ENCODE measurements at places on chromosomes 2 and 18.

GRCh38 chr18:40810372-40810771, 1144.7 kb upstream of the PIK3C3 start:
- DNase-seq = no peak

- no peak for DNase-seq
Measured at GRCh38 chr2:95530734-95531133, 46.2 kb upstream of the TRIM43B start.

DNA sequence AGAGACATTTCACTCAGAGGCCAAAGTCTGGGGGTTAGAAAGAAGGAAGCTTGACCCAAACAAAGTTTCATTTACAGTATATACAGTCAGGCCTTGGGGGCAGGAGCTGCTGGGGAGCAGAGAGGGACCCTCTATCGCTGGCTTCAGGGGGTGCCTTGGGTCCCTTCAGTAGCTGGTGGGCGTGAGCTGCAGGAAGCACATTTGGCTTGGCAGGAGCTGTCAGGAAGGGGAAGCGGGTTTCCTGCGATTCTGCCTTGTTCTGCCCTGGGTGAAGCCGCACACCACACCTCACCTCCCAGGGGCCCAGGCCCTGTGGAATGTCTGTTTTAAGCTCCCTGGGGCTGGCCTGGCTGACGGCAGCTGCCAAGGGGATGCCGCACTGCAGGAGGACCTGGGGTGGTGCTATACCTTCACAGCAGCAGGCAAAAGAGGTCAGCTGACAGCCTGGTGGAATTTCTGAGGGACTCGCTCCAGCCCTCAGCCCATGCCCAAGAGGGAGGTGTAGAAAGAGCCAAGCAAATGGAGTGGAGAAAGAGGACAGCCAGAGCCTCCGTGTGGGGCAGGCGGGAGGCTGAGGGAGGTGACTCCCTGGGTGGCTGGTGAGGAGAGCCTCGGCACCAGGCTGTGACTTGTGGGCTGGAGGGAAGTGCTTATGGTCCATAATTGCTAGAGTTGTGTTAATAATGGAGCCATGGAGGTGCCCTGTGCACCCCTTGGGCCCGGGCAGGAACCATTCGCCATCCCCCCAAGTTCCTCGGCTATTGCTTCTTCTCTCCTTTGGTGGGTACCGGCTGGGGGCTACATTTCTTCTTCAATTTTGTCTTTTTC, 43.9 kb downstream of the PSD4 start:
- DNase-seq = no peak

DNA sequence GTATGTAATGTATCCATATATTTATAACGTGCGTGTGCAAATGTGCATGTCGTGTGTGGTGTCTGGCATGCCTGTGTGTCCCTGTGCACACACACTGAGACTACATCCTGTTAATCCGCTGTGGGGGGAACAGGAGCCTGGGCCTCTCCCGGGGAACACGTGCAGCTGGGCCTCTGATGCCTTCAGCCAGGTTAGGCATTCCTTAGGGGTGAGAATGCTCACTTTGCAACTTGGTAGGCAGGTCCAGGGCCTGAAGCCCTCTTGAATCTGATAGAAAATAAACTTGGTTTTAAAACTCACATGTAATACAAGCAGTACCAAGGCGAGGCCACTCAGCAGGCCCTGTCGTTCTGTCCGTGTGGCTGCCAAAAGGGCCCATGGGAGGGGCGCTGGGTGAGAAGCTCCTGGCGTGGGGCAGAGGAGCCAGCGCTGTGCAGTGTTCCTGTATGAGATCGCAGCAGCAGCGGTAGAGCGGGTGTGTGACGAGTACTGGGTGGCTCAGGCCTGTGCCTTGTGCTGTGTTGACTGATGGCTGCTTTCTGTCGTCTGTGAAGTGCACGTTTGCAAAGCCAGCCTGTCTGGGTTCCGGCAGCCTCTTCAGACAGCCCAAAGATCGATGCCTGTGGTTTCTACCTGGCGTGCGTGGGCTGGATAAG, 16.2 kb downstream of the SALL3 start:
- no peak for DNase-seq

DNA sequence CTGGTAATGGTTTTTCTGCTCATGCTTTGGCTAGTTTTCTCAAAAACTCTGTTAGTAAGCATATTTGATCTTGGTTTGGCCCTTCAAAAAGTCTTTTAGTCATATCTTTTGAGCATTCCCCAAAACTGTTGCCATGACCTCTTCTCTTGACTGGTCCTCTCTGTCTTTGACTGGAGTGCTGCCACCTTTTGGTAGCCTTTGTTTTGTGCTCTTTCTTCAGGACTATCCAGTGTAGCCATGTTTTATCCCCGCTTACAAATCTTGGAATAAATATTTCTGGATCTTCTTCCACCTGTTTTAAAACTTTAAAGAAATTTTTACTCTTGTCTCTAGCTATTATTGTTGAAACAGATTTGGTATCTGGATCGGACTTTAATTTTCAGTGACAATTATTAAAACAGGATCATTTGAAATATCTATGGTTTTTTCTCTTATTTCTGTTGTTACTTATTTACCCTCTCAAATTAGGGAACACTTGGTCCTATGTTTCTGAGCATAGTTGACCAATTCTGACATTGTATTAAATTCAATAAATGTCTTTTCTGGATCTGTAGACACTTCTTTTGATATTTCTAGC, 965 bp upstream of the ELOA2 start:
- peak; percentile 45 for DNase-seq

DNA sequence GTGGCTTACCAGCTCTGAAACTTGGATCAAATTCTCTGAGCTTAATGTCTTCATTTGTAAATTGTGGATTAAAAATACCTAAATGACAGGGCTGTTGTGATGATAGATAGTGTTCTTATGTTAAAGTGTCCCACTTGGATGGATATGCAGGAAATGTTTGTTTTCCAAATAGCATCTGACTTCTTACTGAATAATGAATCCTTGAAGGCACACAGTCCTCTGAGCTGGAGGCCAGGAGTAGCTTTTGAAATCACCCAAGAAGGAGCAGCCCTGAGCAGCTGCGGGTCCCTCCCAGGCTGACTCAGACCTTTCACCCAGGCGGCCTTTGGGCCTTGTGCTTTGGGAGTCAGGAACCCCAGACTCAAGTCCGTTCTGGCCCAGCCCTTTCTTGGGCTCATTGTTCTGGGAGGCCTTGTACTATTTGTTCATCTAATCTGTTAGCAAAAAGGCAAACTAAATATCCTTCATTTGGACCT, 173.0 kb upstream of the GATA6 start:
- no peak for DNase-seq

GRCh38 chr2:64234785-64235184, 90.6 kb upstream of the PELI1 start:
- no peak for DNase-seq

DNA sequence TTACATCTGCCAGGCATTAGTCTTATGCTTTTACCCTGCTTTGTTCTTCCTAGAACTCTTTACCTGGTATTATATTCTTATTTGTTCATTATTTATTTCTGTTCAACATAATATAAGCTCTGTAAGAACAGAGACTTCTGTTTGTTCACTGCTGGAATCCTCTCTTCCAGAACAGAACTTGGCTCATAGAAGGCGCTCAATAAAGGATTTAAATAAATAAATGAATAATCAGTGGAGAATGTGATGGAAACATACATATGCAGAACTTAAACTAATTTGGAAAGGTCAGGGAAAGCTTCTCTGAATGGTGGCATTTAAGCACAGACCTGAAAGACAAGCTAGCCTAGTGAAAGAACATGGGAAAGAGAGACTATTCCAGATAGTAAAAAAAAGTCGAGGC, 24.3 kb downstream of the NCKAP1 start:
- DNase-seq = no peak

- DNase-seq = no peak
Measured at GRCh38 chr2:16568998-16569784, 96.4 kb downstream of the CYRIA start.

- DNase-seq = no peak
Measured at GRCh38 chr18:75071484-75071785, 137.5 kb downstream of the PTGR3 start.

GRCh38 chr2:143524119-143524553, 394.9 kb downstream of the ARHGAP15 start:
- DNase-seq = no peak

- no peak for DNase-seq
Measured at GRCh38 chr2:112050316-112050715, 4.8 kb upstream of the TMEM87B start.

DNA sequence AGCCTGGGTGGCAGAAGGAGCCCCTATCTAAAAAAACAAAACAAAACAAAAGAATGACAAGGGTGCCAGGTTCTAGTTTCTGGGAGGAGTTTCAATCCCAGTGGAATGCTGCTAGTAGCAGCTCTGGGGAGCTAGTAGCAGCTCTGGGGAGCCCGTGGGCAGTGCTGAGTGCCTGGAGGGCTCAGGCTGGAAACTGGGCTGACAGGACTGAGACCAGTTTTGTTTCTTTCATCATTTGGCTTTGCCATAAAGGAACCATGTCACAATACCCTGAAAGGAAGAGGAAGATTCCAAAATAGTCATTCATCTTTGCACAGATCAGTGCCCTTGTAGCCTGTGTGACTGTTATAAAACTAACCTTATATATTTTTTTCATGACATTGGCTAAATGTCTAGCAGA, 10.6 kb downstream of the MFSD6 start:
- DNase-seq = no peak

GRCh38 chr2:201730651-201731285, 32.3 kb upstream of the MPP4 start:
- no peak for DNase-seq

GRCh38 chr2:3667151-3667631, 9.2 kb downstream of the ALLC start:
- DNase-seq = no peak

DNA sequence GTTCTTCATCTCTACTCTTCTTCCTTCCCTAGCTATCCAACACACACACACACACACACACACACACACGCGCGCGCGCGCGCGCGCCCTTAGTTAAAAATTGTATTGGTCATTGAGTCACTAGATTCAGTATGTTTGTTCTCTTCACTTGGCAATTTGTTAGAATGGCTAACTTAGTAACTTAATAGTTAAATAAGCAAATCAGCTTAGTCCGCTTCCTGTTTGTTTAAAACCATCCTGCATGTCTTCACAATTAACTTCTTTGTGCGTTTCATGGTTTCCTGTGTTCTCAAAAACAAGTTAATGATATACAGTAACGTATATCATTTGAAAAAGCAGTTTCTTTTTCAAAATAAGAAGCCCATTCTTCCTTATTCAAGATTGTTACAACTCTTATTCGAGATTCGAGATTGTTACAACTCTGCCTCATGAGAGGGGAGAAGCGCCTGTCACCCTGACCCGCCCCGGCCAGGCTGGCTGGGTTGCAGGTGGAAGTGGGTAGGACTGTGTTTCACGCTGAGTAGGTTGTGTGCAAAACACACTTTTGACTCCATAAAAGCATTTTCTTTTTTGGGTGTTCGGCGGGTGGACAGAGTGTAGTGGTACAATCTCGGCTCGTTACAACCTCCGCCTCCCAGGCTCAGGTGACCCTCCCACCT, 9.5 kb upstream of the CNNM3 start:
- DNase-seq = no peak

- DNase-seq = no peak
Measured at GRCh38 chr18:7688580-7688979, 121.5 kb downstream of the PTPRM start.

DNA sequence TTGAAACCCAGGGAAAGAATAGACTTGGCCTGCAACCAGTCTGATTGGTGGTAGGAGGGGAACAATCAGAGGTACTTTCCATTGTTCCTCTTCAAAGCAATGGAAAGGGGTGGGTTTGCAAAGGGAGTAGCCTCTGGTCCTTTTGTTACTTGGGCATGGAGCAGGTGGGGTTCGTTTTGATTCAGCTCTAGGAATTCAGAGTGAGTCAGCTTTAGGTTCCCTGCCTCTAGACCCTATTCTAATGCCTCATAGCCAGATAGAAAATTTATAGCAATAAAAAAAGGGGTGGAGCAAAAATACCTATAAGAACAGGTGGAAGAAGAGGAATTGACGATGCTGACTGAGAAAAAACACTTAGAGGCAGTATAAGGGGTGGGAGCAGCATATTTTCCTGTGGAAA, 636.4 kb downstream of the PLCL1 start:
- no peak for DNase-seq

DNA sequence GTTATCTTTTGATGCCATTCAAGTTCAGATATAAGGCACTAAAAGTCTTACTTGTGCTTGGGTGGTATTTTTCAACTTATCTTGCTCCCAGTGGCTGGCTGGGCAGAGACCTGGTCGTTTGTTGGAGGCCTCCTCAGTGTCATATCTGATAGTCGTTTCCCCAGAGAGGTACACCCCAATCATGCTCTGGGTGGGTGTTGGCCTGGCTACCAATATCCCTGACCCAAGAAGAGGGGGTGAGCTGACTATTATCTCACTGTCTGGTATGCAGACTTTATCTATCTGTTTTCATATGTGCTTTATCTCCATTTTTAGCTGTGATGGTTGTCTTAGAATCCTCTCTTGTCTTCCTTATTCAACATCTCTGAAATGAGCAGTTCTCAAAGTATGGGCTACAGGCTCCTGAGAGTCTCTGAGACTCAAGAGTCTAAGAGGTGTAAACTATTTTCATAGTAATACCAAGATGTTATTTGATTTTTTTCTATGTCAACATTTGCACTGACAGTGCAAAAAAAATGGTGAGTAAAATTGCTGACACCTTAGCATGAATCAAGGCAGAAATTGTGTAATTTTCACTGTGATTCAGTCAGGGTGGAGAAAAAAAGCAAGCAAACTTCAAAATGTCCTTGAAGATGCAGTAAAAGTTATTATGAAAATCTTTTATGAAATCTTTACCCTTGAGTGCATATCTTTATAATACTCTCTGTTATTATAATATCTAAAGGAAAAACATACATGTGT, 12.3 kb upstream of the PLEK start:
- DNase-seq = peak; percentile 33

- no peak for DNase-seq
Measured at GRCh38 chr2:43421194-43421593, 174.6 kb downstream of the THADA start.

DNA sequence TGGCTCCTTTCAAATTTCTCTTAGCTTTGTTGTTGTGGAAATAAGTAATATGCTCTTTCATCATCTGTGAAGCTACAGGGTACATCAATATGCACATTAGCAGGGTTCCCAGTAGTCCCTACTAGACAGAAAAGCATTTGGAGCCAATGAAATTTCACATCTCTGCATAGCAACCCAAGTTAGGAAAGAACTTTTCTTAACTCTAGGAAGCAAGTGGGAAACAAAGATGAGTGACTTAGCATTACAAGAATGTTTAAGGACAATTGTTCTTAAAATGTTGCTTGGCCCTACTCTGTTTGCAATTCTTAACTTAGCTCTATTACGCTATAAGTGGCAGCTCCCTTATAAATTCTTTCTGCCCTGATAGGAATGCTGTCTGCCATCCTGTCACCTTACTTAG, 39.6 kb downstream of the ZEB2 start:
- DNase-seq = no peak

- DNase-seq = no peak
Measured at GRCh38 chr18:12056034-12056883, 37.4 kb upstream of the ANKRD62 start.

DNA sequence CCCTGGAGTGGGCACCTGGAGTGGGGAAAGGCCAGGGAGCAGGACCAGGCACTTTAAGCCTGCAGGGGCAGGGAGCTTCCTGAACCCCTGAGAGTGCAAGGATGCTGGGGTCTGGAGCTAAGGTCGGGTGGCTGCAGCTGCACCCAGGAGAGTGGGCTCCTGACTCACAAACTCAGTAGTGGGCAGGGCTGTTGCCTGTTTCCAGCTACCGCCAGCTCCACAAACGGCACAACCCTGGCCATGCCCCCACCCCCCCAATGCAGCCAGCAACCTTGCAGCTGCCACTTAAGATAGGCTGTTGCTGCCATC, 688.8 kb downstream of the NYAP2 start:
- no peak for DNase-seq

Data from stromal cell of bone marrow (primary cell).